Fibroblast of skin of left quadriceps (primary cell): ENCODE measurements at places on chromosomes 7 and 10.
A peak's percentile ranks its signal among the peaks of the same experiment; 100 is the strongest.

GRCh38 chr10:80090121-80090520 is 11.7 kb downstream of the TMEM254 start:
- no peak for DNase-seq

DNA sequence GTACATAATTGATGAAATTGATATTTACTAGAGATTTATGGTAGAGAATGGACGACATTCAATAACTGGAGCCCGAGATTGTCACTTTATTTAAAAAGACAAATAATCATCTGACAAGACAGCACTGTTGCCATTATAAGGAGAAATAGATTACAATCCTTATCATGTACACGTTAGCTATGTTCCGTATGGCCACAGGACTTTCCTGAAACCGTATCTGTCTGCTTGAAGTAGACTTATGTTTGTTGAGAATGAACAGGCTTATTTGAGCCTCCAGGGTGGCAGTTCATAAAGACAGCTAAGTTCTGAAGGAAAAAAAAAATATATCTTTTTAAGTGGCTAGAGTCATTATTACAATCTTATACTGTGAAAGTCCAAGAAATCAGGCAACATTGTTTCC is 317.2 kb downstream of the BICC1 start:
- DNase-seq, result no peak

GRCh38 chr10:111030042-111030750 is 46.6 kb upstream of the ADRA2A start:
- DNase-seq, result no peak

DNA sequence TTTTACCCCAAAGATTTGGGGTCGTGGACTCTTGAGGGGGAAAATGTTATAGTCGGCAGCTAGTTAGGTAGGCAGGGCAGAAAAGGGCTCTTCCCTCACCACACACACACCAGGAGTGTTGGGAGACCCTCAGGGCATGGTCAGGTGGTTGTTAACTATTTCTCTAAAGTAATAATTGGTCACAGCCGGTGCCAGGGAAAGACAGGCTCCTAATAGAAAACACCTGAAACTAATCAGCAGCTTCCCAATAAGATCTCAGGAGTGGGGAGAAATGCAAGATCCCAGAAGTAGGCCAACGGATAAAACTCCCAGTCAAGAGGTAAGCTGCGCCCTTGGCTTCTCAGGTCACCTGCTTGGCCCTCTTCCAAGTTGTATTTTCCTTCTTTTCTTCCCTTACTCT is 213.1 kb downstream of the PHTF2 start:
- no peak for DNase-seq

- peak; percentile 35 for DNase-seq
These were observed 75.7 kb downstream of the IMMP2L start for GRCh38 chr7:111486472-111487142.

DNA sequence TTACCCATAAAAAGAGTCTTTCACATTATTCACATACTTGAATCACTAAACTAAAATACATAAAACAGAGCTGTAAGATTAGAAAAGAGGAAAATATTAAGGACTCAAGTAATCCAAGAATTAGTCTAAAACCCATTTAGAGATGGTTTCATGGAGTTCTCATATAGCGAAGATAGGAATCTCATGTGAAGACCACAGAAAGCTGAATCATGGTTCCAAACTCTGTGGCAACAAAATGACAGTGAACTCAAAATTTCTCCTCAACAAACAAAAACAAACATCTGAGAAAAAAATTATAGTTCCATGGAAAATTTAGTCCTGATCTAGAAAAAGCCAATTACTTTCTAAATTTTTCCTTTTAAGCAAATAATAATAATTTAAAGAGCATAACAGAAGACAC is 34.6 kb downstream of the BAZ1B start:
- DNase-seq, result no peak

GRCh38 chr10:62866451-62866850 is 50.3 kb upstream of the EGR2 start:
- no peak for DNase-seq

GRCh38 chr10:81101062-81101461 is 563.4 kb downstream of the SH2D4B start:
- DNase-seq, result no peak

GRCh38 chr10:122257041-122257440 is 14.1 kb upstream of the BTBD16 start:
- DNase-seq, result no peak

GRCh38 chr10:125060826-125061556 is 99.4 kb downstream of the CTBP2 start:
- no peak for DNase-seq

DNA sequence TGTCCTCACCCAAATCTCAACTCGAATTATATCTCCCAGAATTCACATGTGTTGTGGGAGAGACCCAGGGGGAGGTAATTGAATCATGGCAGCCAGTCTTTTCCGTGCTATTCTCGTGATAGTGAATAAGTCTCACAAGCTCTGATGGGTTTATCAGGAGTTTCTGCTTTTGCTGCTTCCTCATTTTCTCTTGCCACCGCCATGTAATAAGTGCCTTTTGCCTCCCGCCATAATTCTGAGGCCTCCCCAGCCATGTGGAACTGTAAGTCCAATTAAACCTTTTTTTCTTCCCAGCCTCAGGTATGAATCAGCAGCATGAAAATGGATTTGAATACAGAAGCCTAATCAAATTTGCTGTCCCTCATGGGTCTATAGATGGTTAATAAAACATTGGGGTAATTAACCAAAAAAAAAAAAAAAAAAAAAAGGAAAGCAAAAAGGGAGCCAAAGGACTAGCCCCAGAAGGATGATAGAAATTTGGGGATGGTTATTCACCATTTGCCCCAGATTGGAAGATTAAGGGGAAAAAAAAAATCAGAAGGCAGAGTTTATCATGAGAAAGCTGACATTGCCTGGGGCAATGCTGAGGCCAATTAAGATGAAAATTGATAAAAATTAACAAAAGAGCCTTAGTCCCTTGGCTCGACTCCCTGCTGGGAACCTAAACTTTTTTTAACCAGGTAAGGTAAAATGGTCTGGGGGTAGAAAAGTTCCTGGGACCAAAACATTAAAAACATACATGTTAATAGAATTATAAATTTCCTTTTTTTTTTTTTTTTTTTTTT is 27.6 kb downstream of the AVL9 start:
- no peak for DNase-seq

- DNase-seq, result no peak
These were observed 164.1 kb upstream of the C1GALT1 start for GRCh38 chr7:7018290-7018689.

DNA sequence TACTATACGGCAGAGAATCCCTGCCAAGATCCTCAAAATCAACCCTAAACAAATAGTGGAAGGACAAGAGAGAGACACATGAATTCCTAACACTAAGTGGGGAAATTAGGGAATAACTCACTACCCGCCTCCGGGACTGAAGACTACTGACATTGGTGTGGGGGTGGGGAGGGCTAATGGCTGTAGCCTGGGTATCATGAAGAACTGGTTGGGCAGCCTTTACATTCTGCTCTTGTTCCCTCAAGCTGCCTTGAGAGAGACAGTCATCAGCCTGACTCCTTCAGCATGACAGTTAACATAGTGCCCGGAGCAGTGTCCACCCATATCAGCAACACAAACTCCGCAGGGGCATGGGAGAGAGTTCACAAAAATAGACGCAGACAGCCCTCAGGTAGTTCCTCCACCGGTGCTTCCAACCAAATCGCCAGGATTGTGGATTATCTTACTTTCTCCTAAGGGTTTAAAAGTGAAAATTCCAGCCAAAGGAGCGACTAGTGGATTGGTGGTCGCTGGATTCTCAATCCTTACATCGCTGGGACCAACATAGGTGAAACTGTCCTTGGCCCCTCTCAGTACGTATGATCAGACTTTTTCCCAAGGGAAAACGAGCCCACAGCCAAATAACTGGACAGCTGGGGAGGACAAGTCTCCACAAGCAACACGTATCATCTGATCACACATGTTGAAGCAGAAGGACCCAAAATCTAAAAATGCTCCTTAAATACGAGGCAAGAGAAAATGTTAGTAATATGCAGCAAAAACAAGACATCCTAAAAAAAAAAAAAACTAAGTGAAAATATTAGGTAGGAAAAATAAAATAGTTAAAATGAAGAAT is 22.6 kb downstream of the TMEM254 start:
- no peak for DNase-seq

DNA sequence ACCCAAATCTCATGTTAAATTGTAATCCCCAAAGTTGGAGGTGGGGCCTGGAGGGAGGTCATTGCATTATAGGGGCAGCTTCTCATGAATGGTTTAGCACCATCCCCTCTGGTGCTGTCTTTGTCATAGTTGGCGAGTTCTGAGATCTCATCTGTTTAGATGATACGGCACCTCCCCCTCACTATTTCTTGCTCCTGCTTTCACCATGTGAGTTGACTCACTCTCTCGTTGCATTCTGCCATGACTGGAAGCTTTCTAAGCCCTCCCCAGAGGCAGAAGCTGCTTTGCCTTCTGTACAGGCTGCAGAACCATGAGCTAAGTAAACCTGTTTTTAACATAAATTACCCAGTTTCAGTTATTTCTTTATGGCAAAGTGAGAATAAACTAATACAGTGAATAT is 18.9 kb upstream of the ZNF138 start:
- DNase-seq, result no peak

DNA sequence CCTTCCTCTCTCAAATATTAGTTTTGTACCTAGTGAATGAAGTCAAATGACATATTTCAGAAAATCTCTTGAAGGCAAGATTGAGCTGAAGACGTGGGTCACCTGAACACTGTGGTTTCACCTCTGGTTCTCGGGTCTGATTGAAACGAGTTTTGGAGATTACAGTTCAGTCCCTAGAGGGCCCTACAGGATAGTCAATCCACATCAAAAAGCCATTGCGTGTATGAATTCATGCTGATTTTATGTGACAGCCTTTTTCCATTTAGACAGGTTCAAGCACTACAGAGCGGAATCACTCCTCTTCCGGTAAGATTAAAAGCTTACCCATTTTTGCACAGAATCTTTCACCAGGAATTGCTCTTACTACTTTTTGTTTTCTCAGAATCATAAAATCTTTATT is 62.2 kb downstream of the VIM start:
- DNase-seq, result no peak

DNA sequence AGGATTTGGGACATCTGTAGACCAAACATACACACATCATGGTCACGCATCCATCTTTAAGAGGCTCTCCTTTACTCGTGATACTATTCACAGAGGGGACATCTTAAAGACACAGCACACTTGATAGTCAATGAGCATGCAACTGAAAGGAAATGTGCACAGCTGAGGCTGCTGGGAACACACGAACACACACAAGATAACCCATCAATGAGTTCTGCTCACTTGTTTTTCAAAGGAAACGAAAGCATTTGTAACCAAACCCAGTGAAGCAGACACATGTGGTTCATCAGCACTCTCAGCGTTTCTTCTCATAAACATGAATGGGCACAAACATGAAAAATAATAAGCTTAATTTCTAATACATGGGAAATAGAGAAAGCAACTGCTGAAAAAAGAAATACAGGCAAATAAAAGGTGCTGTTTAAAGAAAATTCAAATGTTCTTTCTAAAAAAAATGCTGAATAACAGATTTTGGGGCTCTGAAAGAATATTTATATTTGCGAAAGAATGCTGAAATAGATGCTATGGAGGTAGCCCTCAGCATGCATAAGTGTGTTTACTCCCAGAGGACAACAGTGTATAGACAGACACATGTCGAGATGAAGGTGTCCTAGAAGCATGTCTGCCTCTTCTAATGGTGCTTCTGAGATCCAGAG is 59.7 kb upstream of the LAMB4 start:
- no peak for DNase-seq

DNA sequence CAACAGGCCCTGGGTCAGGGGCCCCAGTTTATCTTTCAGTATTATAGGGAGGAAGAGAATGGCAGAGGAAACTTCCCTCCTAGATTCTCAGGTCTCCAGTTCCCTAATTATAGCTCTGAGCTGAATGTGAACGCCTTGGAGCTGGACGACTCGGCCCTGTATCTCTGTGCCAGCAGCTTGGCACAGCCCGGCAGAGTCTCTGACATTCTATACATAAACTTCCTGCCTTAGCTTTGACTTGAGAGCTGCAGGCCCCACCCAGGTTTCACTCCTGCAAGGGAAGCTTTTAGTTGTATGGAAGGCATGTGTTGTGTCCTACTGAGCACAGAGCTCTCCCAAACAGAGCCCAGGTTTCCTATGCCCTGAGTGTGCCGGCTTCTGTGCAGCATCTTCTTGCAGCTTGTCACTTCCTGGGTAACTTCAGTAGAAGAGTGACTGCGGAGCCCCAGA is 205.6 kb upstream of the PRSS58 start:
- no peak for DNase-seq

DNA sequence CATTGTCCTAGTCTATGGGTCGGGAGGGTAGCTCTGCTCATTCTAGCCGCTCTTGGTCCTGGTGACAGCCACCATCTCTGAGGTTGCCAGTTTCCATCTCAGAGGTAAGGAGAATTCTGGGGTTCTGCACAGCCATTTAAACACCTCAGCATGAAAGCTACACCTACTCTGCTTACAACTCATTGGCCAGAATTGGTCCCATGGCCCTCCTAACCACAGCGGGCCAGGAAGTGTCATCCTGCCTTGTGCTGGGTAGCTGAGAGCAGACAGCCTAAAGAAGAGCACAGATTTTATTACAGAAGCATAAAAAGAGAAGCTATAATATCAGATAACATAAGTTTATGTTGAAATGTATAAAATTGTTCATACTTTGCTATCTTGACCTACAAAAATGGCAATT is 152.7 kb downstream of the HECW1 start:
- DNase-seq, result no peak

DNA sequence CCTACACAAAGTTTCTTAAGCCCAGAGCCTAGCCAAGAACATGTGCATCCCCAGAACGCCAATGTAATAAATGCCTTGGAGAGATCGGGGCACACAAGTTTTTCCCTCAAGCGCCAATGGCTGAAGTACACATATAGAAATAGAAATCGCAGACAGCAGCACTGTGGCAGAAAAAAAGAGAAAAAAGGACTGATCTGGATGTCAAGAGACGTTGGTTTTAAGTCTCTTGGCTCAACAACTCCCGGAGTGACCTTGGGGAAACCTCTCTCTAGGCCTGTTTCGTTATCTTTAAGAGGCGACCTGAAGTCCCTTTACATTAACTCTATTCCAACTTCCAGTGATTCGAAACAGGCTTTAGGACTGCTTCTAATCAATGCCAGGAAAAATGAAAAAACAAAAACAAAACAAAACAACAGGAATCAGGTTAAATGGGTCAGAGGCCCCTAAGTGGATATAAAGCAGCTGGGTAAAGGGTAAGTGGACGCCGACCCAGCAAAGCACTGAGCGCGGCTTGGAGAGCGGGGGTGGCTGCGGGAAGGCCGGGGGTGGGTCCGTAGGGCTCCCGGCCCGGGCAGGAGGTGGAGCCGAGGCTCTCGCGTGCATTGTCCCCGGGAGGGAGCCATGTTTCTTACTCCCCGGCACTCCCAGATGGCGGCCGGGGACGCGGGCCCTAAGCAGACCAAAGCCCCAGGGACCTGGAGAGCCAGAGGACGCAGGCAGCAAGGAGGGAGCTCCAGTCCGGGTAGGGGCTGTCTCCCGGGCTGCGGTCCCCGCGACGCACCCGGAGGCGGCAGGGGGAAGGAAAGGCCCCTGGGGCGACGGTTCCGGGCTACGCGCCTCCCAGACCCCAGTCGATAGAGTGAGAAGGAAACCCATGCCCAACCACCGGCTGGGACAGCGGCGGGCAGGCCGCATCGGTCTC is 757 bp downstream of the EIF3A start:
- DNase-seq, result peak; percentile 24

GRCh38 chr10:59702347-59702746 is 7.3 kb downstream of the SLC16A9 start:
- no peak for DNase-seq

- DNase-seq, result no peak
These were observed 146.3 kb downstream of the GPR85 start for GRCh38 chr7:112940314-112940732.
